ENCODE measurements at places on chromosomes 12 and 14.

- no peak for DNase-seq
Observed at GRCh38 chr14:72546344-72547016, 347.4 kb downstream of the DPF3 start.

- no peak for DNase-seq
Observed at GRCh38 chr12:96425951-96426350, 25.7 kb upstream of the CDK17 start.

DNA sequence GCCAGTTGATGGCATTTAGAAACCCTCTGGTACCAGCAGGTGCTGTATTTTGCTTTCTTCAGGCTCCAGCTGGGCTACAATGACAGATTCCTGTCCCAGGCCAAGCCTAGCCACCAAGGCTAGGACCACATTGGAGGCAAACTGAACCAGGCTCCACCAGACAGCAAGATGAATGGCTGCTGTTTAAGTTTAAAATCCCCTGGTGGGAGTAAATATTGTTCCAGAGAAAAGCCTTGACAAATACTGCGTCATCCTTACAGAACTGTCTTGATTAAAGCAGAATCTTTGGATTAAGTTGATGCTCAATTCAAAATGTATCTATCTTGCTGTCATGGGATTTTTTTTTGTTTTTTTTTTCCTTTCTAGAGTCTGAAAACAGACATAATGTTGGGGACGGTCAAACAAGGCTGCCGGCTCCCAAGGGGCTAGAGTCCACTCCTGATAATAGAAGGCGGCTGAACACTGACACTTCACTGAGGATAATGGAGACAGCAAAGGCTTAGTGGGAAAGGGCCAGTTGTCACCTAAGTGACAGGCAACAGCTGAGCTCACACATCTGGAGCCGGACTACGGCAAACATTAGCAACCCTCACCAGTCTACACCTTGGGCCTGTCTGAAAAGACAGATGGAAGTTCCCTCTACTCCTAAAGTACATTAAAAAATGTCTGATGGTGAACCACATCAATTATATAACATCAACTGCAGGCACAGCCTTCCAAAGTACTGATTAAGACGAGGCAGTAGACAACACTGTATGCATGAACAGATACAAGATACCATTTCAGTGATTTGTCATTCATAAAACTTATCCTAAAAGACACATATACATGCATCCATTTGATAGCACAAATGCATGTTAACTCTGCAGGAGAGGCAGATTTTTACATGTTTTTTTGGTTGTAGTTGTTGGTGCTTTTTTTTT is 1.7 kb downstream of the PRICKLE1 start:
- no peak for DNase-seq

- DNase-seq: no peak
Observed at GRCh38 chr14:97101561-97101960, 304.4 kb downstream of the VRK1 start.

GRCh38 chr12:68530965-68531364 is 79.7 kb upstream of the RAP1B start:
- no peak for DNase-seq

DNA sequence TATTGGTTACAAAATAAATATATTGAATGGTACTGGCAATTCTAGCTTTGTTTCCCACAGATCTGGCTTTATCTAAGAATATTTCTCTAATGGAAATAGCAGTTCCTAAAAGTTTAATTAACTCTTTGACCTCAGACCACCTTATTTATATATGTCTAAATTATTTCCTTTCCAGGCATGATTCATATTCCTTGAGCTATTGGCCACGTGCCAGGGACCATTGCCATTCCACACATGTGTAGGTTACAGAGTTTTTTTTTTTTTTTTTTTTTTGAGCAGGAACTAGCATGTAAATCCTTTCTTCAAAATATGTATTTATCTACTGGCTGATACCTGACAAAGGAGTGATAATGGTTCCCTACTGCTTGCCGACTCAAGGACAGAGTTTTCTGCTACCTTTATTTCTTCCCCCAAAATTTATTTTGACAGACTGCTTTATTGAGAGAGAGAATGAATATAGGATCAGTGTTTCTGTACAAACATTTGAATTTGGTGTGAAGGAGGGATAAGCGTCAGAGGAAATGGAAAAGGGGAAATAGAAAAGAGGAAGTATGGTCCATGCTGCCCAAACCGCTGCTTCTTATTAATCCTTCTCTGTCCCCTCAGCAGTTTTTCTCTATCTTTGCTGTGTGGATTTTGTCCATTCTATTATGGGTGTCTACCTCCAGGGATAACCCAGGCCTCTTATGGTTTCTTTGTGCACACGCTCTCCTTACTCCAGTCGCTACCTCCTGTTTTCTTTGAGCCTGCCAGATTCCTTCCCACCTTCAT is 36.4 kb downstream of the PDE3A start:
- DNase-seq: no peak

DNA sequence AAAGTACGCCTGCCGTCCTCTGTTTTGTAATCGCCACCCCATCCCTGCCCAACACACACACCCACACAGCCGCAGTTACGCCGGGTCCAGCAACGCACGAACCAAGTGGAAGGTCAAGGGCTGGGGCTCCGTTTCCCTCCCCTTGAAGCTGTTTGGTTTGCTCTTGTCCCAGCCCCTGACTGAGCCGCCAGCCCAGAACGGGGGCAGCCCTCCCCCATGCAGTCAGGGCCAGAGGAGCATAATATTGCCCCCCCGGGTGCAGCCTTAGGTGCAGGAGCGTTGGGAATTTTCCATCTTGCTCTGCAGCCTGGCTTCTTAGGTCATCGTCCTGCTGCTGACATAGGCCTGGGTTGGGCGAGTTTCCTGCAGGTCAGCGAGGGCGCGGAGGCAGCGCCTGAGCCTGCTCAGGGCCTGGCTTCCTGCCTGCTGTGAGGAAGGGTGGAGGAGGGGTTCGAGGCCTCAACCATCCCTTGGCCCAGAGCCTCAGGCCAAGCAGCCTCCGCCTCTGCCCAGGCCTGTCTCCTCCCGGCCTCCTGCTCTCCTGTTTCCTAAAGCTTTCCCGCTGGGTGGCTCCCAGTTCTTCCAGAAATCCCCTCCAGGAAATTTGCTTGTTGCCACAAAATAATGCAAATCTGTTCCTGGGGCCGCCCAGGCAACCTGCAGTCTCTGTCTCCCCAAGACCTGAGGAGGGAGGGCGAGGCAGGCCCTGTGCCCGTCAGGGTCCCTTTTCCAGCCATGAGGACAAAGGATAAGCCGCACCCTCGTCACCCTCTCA is 44.5 kb downstream of the PSMA6 start:
- no peak for DNase-seq

GRCh38 chr12:91327131-91327530 is 144.5 kb upstream of the DCN start:
- no peak for DNase-seq
